T-helper 1 cell (primary cell): ENCODE measurements at places on chromosomes 4 and X.

DNA sequence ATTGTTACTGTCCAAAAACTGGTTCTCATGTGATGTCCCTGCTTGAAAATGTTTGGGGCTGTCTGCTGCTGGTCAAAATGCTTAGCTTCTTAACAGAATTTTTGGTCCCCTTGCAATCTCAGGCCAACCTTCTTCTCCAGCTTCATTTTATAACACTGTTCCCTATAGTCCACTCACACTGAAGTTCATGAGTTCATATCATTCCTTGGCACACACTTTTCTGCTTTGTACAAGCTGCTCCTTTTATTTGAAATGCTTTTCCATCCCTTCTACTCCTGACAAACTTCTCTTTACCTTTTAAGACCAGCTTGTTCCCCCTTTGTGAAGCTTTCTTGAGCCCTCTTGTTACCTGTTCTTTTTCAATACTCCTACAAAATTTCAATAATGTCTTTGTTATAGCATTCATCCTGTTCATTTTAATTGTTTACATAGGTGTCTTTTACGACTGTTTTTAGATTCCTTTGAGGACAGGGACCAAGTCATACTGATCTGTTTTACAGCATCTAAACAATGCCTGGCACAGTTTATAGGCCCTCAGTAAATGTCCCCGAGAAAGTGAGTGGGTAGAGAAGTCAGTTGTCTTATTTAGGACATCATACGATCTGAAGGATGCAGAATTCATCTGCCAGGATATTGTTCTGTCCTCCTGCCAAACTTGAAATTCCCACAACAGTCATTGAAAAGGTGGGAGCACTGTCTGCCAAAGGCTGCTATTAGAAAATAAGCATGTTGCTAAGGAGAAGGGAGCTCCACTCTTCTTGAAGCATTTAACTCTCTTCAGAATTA is 134.4 kb upstream of the BMPR1B start:
- DNase-seq = no peak

GRCh38 chr4:139629436-139630125 is 36.0 kb upstream of the MGST2 start:
- no peak for DNase-seq

- no peak for DNase-seq
These were observed 318.4 kb downstream of the PPP3CA start for GRCh38 chr4:101028886-101029285.

DNA sequence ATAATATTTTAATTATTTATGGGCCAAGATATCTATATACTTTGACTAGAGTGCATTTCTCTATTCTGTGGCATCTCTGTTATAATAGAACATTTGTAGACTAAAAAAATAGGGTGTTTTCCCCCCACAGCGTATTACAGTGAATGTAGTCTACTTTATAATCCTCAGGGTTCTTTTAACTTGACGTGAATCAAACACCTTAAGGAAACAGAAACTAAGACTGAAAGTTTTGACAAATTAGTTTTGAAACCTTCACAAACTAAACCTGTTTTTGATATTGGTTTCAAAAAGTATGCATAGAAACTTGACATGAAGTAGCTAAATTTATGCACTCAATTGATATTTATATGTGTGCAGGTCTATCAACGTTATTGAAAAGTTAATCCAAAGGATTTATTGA is 1963.1 kb upstream of the TENM3 start:
- DNase-seq = no peak

- no peak for DNase-seq
These were observed 105.2 kb downstream of the PDE5A start for GRCh38 chr4:119523399-119523798.

GRCh38 chr4:109472343-109472761 is 38.7 kb downstream of the SEC24B start:
- DNase-seq = peak; percentile 6

DNA sequence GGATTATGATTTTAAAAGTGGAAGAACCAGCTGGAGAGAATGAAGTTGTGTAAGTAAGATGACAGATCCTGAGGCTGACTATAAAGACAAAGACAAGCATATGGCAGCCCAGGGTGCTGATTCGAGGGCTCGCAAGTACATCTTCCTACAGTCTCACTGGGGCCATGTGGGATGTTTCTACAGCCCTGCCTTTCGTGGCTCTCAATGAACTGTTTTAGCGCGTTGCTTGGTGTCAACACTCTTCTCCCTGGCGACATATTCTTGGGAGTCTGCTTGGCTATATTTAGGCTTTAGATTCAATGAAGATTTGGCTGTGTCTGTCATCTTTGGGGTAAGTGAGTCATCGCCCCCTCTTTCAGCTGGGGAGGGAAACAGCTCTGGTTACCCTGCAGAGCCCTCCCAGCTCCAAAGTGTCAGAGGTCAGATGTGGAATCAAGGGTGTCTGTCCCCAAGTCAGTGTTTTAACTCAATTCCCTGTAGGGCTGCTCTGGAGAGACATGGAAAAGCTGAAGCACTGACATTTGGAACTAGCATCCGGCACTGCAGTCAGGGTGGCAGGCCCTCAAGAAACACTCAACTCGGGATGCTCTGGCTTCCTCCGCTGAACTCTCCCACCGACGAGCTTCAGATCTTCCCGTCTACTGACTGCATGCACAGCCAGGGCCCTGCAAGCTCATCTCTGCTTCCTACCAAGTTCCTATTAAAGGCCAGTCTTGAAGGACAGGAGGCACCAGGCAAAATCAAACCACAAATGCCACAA is 65.7 kb downstream of the GATB start:
- no peak for DNase-seq

GRCh38 chr4:153095448-153096204 is 108.6 kb upstream of the TRIM2 start:
- DNase-seq = no peak

DNA sequence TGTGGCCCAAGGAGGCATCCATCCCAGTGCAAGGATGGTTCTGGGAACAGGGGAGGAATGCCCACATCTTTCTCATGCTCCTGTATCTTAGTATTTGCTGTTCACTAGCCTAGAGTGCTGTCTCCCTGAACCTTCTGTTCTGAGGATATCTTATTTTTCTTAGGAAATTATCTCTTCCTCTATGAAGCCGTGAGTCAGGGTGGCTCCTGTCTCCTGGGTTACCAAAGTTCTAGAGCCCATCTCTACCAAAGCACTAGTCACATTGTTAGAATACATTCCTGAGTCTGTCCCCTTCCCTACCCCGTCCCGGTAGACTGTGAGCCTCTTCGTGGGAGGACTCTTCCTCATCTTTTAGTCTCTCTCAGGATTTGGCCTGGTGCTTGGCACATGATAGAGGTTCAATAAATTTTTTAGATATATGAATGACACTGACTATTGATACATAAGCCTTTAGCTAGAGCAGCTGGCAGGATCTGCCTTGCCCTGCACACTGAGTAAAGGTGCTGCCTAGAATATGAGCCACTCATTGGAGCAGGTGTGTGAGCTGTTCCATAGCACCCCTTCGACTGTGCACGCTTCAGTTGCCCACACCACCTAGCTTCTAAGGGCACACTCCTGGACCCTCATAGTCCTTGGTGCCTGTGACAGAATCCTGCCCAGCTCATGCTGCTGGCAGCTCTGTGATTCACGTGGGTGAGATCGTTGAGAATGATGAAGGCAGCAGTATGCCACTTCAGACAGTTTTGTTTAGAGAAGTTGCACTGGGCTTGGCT is 13.3 kb downstream of the CXCR3 start:
- DNase-seq = no peak
